ENCODE measurements at places on chromosomes 3 and 15. TPM values are rescaled to one million over a fixed set of nuclear protein-coding genes. Genes with fewer than 3 reads are reported as not detected.

GRCh38 chr3:45079715-45080114, 53.6 kb downstream of the CLEC3B start:
- no peak for DNase-seq

DNA sequence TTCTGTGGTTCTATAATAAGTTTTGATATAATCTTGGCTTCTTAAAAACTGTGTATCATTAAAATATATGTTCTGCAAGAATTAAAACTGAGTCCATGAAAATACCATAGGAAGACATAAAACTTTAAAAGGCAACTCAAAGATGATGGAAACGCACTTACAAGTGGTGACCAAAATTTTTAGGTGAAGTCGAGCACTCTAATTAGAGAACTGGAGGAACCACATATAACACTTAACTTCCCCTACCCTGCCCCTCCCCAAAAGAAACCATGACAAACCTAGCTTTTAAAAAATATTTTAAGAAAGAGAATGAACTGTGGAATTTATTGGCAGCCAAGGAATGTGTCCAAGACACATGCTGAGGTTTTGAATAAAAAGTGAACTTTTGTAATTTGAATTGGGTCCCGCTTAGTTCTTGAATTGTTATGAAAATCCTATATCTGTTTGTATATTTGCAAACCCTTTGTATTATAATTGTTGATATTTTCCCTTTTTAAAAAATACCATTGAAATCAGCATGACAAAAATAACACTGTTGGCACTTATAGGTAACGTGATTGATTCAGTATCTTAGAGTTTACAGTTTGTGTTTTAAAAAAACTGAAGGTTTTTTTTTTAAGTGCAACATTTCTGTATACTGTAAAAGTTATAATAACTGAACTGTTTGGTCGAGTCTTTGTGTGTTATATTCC, 7.7 kb downstream of the NR2F2 start:
- DNase-seq = no peak

DNA sequence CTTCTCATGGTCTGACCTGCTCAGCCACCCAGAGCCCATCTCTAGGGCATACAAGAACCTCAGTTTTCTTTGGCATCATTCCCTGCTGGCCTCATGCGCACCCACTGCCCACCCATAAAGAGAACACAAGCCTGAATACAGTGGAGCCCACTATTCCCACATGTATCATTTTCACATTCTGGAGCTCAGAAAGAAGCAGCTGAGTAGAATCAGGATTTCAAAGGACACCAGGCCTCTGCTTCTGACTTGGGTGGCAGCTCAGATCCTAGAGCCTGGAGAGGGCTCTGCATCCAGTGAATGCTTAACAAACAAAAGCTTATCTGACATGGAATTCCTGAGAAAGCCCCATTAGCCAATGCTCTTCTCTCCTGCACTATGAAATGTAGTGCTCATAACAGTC, 34.7 kb downstream of the RBP2 start:
- no peak for DNase-seq

DNA sequence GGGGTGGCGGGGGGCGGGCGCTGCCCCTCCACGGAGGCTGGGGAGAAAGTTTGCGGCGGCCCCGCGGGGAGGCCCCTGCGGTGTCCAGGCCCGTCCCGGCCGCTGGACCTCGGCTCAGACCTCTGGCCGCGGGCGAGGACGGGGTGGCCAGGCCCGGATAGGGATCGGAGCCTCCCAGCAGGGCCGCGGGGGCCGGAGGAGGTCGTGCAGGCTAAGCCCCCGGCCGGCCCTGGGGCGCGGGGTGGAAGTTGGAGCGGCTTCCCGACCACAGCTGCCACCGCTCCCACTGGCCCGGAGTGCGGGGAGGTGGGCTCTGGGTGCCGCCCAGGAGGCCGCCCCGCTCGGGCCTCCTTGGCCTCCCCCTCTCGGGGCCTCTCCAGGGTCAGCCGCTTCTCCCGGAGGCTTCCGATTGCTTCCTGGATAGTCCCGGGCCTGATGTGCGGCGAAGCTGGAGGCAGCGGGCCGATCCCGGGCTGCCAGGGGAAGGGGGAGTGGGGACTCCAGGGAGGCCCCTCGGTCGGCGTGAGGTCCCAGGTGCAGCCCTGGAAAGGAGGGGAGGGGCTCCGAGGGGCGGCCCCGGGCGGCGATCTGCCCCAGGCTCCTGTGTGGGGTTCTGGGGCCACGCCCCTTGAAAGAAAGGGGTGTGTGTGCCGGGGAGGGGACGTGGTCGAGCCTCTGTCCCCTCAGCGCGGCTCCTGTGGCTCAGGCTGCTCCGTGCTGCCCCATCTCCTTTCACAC, 907 bp downstream of the PLXNA1 start:
- no peak for DNase-seq

- DNase-seq = no peak
Observed at GRCh38 chr3:78917536-78917935, 850.3 kb downstream of the ROBO1 start.

- DNase-seq = no peak
Observed at GRCh38 chr3:15637131-15637951, 35.8 kb downstream of the BTD start.

- DNase-seq = no peak
Observed at GRCh38 chr15:63112871-63113270, 8.8 kb upstream of the LACTB start.

The IL16 gene
- 19.9 TPM for total RNA-seq

The APH1B gene
- total RNA-seq = 22.8 TPM

The CD80 gene
- not detected for total RNA-seq

The CFAP100 gene
- total RNA-seq = not detected

The OR5K2 gene
- total RNA-seq = not detected

Measured in vagina (tissue), 2 donors.